ENCODE measurements at places on chromosomes 12 and 14. TPM values are rescaled to one million over a fixed set of nuclear protein-coding genes. Genes with fewer than 3 reads are reported as not detected.

The JPH4 gene
- total RNA-seq = 2.8 TPM

The OTX2 gene
- not detected for total RNA-seq

The RERG gene
- 15.4 TPM for total RNA-seq

GRCh38 chr12:68236421-68237059 is 10.9 kb upstream of the IL26 start:
- H3K27ac ChIP-seq = no peak overlapping the region
- DNase-seq = no peak
- H3K4me1 ChIP-seq = peaks cover 37% of the 10 kb centered on the region
- peak overlapping the region; percentile 41 for H3K4me3 ChIP-seq
- H3K27me3 ChIP-seq = no peaks in the 10 kb centered on the region

- no peak overlapping the region for H3K4me3 ChIP-seq
- DNase-seq = no peak
- H3K27me3 ChIP-seq = no peaks in the 10 kb centered on the region
- no peaks in the 10 kb centered on the region for H3K4me1 ChIP-seq
- peaks cover 6% of the 10 kb centered on the region for H3K36me3 ChIP-seq
- H3K27ac ChIP-seq = no peak overlapping the region
These were observed 63.3 kb downstream of the IGF1 start for GRCh38 chr12:102417055-102417454.

DNA sequence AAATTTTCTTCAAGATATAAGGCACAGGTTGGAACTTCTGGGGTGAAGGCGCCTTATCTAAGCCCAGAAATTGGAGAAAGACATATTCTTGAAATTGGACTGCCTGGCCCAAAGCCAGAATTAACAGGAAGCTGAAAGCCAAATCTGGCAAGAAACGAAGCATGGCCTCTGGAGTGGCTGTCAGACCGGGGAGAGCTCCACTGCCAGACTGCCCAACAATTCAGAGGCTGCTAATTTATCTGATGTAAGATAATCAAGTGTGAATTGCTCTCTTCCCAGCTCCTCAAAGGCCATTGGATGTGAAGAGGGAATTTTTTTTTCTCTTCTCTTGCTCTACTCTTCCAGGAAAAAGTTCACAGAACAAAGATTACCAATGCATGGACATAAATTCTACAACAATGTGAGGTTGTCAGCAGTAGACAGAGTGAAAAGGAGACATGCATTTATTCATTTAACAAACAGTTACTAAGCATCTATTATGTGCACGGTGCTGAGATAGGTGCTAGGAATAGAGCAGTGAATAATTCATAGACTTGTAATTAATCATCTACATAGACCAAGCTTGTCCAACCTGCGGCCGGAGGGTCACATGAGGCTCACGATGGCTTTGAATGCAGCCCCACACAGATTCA is at the start of gene GDF3:
Gene GDF3, minus strand, starts transcription at position 210 of the 632 bp plus-strand sequence. Its CDS starts 47 bp downstream, at position 163.
- H3K4me1 ChIP-seq = no peaks in the 10 kb centered on the region
- no peaks in the 10 kb centered on the region for H3K36me3 ChIP-seq
- no peak within 1 kb of the TSS for H3K4me3 ChIP-seq

The ZC3H10 gene
- 7.4 TPM for total RNA-seq

The ACSM4 gene
- not detected for total RNA-seq

- H3K36me3 ChIP-seq = no peaks in the 10 kb centered on the region
- H3K27ac ChIP-seq = no peak overlapping the region
- no peaks in the 10 kb centered on the region for H3K4me1 ChIP-seq
- no peaks in the 10 kb centered on the region for H3K27me3 ChIP-seq
These were observed 122.7 kb downstream of the SINHCAF start for GRCh38 chr12:31203261-31203660.

DNA sequence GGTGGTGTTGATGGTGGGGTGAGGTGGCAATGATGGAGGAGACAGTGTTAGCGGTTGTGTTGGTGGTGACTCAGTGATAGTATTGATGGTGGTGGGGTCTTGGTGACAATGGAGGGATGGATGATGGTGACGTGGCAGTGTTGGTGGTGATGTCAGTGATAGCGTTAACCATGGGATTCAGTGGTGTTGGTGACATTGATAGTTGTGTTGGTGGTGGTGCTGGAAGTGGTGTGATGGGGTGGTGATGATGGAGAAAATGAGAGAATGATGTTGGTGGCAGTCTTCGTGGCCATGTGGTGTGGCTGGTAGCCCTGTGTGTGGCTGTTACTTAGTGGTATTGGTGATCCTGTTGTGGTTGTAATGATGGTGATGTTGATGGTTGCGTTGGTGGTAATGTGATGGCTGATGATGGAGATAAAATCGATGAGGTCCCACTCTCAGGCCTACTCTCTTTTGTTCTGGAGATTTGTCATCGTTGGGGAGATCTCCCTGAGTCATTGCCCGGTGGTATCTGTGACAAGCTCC is 2.6 kb downstream of the DTX1 start:
- H3K36me3 ChIP-seq = no peaks in the 10 kb centered on the region
- peaks cover 19% of the 10 kb centered on the region for H3K27me3 ChIP-seq
- H3K27ac ChIP-seq = no peak overlapping the region

DNA sequence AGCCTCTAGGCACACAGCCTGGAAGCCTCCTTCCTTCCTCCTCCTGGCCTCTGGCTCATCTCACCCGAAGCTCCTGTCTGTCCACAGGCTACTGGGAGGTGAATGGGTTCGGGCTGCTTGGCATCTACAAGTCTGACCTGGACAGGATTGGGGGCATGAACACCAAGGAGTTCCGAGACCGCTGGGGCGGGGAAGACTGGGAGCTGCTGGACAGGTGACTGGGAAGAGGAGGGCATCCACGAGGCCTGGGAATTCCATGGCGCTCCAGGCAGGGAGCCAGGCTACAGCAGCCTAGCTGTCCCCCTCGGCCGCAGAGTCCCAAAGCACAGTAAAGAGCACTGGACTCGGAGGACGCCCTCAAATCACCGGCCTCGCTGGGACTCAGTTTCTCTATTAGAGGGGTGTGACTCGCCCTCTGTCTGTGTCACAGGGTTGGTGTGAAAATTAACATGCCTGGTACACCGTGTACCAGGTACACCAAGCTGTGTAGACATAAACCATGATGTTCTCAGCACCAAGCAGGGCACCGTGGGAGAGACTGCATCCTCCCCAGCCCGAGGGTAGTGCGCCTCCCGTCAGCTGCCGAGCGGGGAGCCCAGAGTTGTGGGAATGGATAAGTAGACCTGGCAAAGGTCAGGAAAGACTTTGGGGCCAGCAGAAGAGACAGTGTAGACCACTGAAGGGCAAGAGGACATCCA is 99.6 kb downstream of the B4GALNT3 start:
- H3K36me3 ChIP-seq = peaks cover 22% of the 10 kb centered on the region
- H3K27me3 ChIP-seq = no peaks in the 10 kb centered on the region
- no peak overlapping the region for H3K27ac ChIP-seq
- no peak for DNase-seq

GRCh38 chr12:109722721-109723094 is 9.1 kb downstream of the FAM222A start:
- no peak for DNase-seq
- peaks cover 83% of the 10 kb centered on the region for H3K4me1 ChIP-seq
- H3K4me3 ChIP-seq = no peak overlapping the region
- no peaks in the 10 kb centered on the region for H3K36me3 ChIP-seq
- peaks cover 9% of the 10 kb centered on the region for H3K27me3 ChIP-seq

The PPFIA2 gene
- 0.86 TPM for total RNA-seq

The HSPB8 gene
- 573 TPM for total RNA-seq

The TRMT61A gene
- total RNA-seq = 33.0 TPM
